ENCODE measurements at places on chromosomes 6 and 20.

DNA sequence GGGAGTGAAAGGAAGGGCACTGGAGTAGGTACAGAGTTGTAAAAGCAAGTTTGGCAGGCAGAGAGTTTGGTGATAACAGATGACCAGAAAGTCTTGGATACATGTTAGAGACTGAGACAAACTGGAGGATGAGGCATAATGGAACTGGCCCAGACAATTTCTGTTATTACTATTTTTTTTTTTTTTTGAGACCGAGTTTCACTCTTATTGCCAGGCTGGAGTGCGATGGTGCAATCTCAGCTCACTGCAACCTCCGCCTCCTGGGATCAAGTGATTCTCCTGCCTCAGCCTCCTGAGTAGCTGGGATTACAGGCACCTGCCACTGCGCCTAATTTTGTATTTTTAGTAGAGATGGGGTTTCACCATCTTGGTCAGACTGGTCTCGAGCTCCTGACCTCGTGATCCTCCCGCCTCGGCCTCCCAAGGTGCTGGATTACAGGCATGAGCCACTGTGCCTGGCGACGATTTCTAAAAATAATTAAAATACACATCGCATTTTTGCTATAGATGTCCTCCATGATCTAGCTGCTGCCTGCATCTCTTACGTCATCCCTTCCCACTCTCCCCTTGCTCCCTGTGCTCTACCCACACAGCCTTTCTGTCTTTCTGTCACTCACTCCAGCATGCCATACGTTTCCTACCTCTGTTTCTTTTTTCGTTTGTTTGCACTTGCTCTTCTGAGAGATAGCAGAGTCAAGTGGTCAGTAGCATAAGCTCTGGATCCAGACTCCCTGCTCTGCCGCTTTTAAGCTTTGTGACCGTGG is 23.5 kb downstream of the MAPK14 start:
- DNase-seq, result no peak

DNA sequence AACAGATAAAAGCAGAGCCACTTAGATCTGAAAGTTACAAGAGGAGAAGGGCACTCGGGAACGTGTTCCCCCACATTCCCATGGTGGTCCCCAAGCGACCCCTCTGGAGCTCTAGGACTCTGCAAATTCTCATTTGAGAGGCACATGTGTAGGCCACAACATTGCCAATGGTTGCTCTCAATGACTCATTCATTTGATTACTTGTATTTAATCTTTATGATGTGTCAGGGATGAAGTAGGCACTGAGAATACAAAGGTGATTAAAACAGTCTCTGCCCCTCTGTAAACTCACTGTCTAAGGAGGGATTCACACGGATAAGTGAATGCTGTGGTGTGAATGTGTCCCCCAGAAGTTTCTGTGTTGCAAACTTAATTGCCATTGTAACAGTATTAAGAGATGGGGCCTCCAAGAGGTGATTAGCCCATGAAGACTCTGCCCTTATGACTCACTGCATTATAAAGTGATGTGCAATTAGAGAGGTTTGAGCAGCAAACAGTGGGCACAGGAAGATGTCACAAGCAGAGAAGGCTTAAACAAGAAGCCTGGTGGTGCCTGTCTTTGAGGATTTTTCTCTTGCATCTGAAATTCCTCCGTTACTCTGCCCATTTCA is 34.0 kb upstream of the TRAM2 start:
- DNase-seq, result peak; percentile 51

GRCh38 chr20:2902291-2902690 is 29.0 kb downstream of the PTPRA start:
- DNase-seq, result no peak

GRCh38 chr6:7188492-7188891 is 80.7 kb downstream of the RREB1 start:
- DNase-seq, result no peak

- DNase-seq, result no peak
Observed at GRCh38 chr6:127439718-127440117, 19.5 kb downstream of the KIAA0408 start.

GRCh38 chr6:40848038-40848437 is 191.0 kb downstream of the UNC5CL start:
- no peak for DNase-seq

- DNase-seq, result no peak
Observed at GRCh38 chr6:40685862-40686261, 98.7 kb upstream of the LRFN2 start.

DNA sequence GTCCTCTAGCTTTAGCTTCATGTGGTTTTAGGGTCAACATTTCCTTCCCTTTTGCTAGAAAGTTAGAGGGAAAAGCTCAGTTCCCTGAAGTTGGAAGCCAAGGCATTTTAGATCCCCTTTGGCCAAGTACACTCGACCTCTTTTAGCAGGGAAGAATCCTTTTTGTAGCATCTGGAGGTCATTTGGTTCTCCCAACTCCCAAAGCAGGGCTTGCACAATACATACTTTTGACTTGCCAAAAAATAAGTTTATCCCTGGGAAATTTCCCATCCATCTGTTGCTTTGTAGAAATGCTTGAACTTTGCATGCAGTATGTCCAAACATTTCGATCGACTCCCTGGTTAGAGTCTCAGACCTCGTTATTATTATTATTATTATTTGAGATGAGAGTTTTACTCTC is 4.6 kb upstream of the EDEM2 start:
- DNase-seq, result no peak

GRCh38 chr6:41942067-41942851 is 651 bp upstream of the CCND3 start:
- peak; percentile 89 for DNase-seq

GRCh38 chr6:144886682-144887081 is 601.5 kb downstream of the UTRN start:
- DNase-seq, result no peak

DNA sequence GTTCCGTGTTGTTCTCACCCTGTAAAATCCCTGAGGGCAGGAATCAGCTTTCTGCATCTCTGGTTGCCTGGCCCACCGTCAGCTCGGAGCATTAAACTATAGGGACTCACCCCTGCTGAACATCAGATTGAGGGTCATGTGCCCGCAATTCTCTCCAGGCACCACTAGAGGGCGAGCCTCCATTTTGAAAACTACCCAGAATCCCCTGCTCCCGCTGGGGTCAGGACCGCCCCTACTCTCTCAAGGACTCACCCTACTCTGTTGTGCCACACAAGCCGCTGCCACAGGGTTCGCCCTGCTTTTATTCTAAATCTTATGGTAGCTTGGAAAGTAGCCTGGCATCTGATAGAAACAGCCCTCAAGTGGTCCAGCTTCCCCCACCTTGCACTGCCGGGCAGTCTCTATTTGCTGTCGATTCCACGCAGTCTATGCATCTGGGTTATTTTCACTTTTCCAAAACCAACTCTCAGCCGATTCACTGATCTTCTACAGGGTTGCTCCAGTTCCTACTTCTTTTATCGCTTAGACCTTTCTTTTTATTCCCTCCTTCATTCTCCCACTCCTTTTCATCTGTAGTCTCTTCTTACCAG is 244.1 kb upstream of the QKI start:
- DNase-seq, result peak; percentile 12

GRCh38 chr20:11302436-11302835 is 615.3 kb upstream of the BTBD3 start:
- peak; percentile 35 for DNase-seq

GRCh38 chr6:32609731-32610640 is 20.3 kb upstream of the HLA-DRB1 start:
- peak; percentile 97 for DNase-seq

GRCh38 chr20:32918751-32919150 is 60.0 kb downstream of the EFCAB8 start:
- DNase-seq, result no peak

- peak; percentile 35 for DNase-seq
Observed at GRCh38 chr6:129671442-129672340, 38.3 kb downstream of the ARHGAP18 start.

- DNase-seq, result no peak
Observed at GRCh38 chr6:20915156-20915555, 380.9 kb downstream of the CDKAL1 start.

DNA sequence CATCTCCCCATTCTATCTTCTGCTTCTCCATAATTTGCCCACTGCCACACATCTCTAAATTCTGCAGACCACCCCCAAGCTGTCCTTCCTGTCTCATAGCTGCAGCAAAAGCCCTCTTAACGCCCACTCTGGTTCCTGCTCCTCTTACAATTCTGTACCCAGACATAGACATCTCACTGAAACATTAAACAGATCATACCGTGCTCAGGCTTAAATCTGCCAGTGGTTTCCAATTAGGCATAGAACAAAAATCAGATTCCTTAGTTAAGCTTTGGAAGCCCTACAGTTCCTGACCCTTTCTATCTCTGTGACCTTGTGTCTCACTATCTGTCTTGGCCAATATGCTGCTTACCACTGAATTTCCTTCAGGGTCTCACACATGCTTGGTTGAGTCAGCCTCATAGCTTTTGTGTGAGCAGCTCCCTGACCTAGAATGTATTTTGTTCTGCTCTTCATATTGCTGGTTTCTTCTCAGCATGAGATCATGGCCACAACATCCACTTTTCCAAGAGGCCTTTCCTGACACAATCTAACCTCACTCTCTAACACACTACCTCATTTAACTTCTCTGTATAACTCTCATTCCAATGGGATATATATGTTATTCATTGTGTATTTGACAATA is 749.7 kb downstream of the MAFB start:
- DNase-seq, result peak; percentile 20

- no peak for DNase-seq
Observed at GRCh38 chr20:41180599-41181333, 43.4 kb downstream of the PLCG1 start.

GRCh38 chr6:3912361-3913076 is 63.3 kb downstream of the FAM50B start:
- peak; percentile 18 for DNase-seq

GRCh38 chr6:54037277-54037779 is 73.9 kb upstream of the MLIP start:
- no peak for DNase-seq

GRCh38 chr6:169183233-169183632 is 70.4 kb downstream of the THBS2 start:
- no peak for DNase-seq

Data from choroid plexus epithelial cell (primary cell).